ENCODE measurements at places on chromosomes 2 and 18.

DNA sequence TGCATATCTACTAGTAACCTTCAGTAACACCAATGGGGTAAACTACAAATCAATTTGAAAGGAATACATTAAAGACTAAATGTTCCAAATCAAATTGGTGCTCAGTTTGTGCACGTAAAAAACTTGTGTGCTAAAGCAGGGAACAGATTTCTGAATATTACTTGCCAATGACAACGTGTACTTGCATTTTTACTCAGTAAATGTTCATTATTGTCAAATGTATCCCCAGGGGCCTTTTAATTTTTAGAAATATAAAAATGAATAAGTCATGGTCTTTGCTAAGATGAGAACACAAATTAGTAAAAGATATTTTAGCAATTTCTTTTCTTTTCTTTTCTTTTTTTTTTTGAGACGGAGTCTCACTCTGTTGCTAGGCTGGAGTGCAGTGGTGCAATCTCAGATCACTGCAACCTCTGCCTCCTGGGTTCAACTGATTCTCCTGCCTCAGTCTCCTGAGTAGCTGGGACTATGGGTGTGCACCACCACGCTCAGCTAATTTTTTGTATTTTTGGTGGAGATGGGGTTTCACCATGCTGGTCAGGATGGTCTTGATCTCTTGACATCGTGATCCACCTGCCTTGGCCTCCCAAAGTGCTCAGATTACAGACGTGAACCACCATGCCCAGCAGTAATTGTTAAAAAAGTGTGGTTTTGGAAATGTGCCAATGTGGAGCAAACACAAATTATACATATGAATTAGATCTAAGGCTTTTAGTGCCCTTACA, 52.6 kb downstream of the PMAIP1 start:
- DNase-seq: no peak

GRCh38 chr2:206158563-206159345, 490 bp downstream of the NDUFS1 start:
- no peak for DNase-seq

DNA sequence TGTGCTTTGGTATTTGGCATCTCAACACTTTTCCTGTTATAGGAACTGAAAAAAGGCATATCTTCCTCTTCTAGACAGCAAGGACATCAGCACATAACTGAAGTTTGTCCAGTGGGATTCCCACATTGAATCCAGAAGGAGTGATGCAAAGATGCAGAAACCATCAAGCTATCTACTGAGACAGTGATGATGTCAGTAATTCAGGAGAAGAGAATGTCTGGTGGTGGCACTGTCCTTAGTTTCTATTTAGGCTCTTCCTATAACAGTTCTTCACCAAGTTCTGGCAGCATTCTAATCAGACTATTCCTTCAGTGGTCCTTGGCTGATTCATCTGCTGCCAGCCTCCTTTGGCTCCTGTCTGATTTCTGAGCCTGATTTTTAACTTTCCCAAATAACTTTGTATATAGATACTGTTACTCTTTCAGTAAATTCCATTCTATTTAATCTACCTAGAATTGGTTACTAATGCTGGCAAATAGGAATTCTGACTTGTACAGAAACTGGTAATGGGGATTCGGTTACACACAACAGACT, 56.6 kb upstream of the AGPS start:
- DNase-seq: no peak

- peak; percentile 42 for DNase-seq
Observed at GRCh38 chr2:28394331-28394877, 1.7 kb downstream of the FOSL2 start.

- DNase-seq: no peak
Observed at GRCh38 chr2:176383836-176384442, 114.7 kb downstream of the MTX2 start.

DNA sequence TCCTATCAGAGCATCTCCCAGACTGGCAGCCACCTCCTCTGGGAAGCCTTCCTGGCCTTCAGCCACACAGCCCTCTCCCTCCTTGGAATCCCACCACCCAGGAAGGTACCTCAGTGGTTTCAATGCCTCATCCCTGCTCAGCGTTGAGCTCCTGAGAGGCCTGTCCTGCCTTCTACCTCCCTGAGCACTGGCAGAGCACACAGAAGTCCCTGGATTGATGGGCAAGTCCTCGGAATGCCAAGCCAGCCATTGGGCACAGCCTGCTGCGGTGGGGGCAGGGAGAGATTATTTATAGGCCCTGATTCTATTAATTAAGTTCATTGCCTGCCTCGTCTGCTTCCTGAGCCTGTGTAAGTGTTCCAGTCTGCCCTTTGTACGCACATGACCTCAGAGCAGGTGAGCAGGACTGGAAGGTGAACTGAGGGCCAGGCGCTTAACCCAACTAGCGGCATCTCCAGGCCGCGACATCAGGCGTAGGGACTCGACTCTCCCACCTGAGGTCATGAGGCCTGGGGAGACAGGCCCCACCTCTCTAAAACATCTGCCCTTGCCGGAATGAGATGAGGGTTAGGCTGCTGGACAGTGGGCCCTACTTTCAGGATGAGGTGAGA, 63.4 kb downstream of the SMAD7 start:
- no peak for DNase-seq

DNA sequence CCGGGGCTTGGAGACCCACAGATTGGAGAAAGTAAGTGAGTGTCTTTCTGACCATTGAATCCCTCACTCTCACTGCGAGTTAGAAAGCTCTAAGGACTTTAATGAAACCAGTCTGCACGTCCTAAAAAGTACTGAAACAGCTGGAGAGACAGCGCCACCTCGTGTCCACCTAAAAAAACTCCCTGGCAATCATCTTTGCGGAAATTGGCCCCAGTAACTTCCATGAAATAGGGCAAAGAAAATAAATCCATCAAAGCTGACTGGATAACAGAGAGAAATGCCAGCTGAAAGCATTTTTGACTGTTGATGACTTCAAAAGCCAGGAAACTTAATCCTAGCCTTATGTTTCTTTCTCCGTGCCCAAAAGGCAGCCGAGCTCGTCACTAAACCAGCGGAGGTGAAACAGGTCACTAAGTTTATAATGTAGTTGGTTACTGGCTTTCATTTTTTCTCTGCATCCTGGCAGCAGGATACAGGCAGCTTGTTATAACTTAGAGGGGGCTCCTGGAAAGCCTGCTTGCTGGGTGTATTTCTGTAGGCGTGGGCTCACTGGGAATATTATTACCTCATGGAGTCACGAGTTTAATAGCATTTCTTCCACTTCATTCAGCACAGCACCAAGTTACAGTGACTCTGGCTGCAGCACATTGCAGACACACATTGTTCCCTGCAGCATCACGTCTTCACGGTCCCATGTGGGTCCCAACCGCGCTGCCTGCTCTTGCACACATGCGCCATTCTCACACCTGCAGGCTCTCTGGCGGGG, 266.5 kb downstream of the HRH4 start:
- peak; percentile 41 for DNase-seq

- no peak for DNase-seq
Observed at GRCh38 chr2:38190542-38191218, 114.7 kb upstream of the CYP1B1 start.

- no peak for DNase-seq
Observed at GRCh38 chr2:157355618-157356017, 30.0 kb upstream of the ERMN start.

Measured in T-cell (primary cell).